DMS79 (cell line): ENCODE measurements at places on chromosomes 7 and 10.
A peak's percentile ranks its signal among the peaks of the same experiment; 100 is the strongest.

DNA sequence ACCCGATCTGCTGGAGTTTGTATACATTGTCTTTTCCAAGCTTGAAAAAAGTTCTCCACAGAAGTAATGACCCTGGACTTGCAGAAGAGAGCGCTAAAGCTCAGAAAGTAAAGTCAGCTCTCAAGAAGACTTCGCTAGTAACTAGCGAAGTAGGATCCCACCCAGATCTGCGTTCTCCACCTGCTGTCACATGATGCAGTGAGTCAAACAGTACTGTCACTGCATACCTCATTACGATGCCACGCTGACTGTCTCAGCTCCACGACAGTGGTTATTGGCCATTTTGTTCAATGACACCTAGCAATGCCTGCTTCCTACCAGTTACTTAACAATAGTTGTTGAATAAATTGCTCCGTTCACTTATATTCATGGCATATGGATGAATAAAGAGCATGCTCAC, 29.7 kb upstream of the SEC61G start:
- DNase-seq: peak; percentile 55

GRCh38 chr10:83871187-83872081, 267.9 kb upstream of the GHITM start:
- peak; percentile 0 for DNase-seq

DNA sequence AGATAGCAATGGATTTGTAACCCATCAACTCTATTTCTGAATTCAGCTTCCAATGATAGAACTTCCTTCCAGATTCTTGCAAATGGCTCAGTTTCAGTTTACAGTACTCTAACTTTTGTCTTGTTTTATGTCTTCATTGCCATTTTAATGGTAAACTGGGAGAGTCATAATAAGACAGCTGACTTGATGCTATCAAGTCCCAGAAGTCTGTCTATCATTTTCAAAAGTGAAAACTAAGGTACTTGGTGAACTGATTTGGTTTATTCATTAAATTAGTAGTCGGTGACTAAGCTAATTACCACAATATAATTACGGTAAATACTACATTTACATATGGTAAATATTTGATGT, 25.0 kb downstream of the RTKN2 start:
- no peak for DNase-seq

DNA sequence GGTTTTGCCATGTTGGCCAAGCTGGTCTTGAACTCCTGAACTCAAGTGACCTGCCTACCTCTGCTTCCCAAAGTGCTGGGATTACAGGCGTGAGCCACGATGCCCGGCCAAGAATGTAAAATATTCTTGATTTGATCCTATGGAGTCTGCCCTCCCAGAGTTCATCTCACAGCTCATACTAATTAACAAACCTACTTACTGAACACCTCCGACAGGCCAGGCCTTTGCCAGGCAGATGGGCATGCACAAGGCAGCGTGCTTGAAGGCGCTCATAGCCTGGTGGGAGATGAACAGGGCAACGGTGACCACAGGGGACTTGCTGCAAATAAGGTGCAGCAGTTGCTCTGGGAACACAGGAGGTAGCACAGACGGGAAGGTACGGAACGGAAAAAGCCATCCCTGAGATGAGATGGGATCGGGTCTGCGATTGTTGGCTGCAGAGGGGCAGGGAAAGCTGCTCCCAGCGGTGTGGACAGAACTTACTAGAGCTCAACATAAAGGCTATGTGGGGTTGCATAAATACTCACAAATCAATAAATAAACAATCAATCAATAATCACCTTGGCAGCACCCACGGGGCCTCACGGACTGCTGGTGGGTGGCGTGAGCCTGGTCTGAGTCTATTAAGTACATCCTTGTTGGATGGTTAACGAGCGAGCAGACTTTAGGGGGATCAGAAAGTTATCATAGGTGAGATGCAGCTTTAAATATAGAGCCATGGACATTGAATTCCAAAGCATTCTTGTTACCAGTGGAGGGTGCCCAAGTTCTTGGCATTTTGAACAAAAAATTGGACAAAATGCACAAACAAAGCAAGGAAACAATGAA, 4.7 kb downstream of the ACBD7 start:
- no peak for DNase-seq

- DNase-seq: peak; percentile 46
Observed at GRCh38 chr7:50379082-50379481, 71.1 kb downstream of the FIGNL1 start.

DNA sequence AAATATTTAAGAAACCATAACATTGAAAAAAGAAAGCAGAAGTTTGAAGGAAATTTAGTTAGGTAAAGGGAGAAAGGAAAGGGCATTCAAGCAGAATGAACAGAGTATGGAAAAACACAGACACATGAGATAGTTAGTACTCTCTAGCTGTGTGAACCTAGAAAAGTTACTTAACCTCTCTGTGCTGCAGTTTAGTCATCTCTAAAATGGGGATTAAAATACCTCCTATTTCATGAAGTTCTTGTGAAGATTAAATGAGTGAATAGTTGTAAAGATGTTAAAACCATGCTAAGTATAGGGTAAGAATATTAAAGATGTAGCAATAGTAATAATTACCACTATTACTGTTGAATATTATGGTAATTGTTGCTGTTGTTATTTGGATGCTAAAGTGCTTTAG, 269.6 kb downstream of the SLC25A13 start:
- DNase-seq: no peak

GRCh38 chr7:124124201-124124600, 91.3 kb upstream of the TMEM229A start:
- DNase-seq: no peak

GRCh38 chr10:23445591-23445990, 6.7 kb downstream of the OTUD1 start:
- DNase-seq: no peak

DNA sequence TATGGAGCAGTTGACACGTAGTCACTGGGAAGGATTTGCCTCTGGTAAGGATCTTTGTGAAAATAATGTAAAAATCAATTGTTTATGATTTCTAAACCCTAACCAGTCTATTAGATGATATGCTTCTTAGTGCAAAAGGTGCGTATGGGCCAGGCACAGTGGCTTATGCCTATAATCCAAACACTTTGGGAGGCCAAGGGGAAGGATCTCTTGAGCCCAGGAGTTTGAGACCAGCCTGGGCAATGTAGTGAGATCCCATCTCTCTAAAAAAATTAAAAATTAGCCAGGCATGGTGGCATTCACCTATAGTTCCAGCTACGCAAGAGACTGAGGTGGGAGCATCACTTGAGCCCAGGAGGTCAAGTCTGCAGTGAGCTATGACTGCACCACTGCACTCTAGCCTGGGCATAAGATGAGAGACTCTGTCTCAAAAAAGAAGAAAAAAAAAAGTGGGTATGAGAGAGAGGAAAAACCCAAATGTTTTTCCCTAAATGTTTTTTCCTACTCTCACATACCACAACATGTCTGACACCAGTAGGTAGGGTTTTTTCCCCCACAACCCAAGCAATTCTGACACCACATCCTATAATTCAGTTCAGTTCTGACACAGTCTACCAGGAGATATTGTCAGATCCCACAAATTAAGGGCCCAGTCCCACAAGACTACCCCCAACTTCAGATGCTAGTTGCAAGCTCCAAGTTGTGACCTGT, 36.5 kb downstream of the DNAJC9 start:
- no peak for DNase-seq
